Islet precursor cell (in vitro differentiated cells): ENCODE measurements at places on chromosomes 2 and 18.
A peak's percentile ranks its signal among the peaks of the same experiment; 100 is the strongest.

GRCh38 chr2:239181903-239182581, 218.8 kb downstream of the HDAC4 start:
- DNase-seq, result peak; percentile 50

DNA sequence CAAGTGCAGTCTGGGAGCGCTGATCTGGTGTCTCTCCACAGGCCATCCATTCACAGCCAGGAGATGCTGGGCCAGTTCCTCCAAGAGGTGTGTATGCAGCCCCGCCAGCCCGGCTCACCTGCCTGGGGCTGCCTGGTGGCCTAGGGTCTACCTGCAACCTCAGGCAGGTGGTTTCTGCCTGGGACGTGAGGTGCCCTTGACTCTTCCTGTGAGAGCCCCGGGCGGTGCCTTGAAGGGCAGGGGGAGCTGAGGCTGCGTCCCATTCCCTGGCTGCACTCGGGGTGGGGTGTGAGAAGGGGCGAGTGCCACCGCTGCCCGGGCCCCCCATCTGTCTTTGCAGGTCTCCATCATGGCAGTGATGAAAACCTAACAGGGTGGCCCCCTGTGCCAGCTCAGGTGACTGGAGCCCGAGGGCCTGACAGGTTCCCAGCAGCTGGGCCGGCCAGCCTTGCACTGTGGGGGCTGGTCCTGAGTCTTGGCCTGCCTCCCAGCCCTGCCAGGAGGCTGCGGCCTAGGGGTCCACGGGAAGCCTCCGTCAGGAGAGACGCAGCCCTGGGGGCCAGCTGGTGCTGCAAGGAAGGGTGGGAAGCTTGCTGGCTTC, 11.9 kb downstream of the CAPN10 start:
- no peak for DNase-seq

DNA sequence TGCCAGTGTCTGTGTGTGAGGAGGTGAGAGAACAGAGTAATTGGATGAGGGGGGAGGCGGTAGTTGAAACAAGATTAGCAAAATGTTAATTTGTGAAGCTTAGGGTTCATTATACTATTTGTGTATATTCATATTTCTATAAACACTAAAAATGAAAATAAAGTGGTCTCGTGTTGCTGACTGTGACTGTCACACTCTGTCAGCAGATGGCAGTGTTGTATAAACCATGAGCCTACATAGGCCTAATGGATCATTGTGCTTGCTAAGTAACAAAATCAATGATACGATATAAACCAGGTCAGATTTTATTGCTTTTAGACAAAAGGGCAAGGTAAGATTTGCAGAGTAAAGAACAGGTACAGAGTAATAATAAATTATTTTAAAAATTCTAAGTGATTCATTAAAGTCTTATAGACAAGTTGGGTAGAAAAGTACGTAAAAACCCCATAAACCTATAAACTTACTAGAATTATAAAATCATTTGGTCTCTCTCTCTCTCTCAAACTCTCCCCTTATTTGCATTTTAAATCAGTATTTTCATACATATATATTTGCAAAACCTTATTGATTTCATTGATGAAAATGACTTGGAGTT, 182.7 kb downstream of the RPIA start:
- no peak for DNase-seq

- DNase-seq, result no peak
Observed at GRCh38 chr18:35283923-35284794, 5.9 kb downstream of the ZSCAN30 start.

DNA sequence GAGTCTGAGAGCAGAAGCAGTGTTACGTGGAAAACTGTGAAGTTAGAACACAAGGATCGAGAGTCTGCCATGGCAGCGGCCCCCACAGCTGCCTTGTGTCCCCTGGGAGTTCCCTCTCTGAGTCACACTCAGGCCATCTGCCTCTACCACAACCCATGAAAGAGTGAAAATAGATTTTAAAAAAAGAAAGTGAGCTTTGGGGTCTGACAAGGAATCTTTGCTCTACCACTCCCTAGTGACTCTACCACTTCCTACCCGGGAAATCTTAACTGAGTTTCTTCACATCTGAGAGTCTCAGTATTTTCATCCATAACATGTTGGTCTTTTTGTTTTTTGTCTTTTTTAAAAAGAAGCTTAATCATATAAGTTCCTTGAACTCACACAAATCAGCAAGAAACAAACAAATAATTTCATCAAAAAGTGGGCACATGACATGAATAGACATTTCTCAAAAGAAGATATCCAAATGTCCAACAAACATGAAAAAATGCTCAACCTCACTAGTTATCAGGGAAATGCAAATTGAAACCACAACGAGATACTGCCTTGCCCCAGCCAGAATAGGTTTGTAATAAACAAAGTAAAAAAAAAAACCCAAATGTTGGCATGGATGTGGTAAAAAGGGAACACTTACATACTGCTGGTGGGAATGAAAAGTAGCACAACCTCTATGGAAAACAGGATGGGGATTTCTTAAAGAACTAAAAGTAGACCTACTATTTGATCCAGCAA, 2.4 kb upstream of the MSGN1 start:
- no peak for DNase-seq

DNA sequence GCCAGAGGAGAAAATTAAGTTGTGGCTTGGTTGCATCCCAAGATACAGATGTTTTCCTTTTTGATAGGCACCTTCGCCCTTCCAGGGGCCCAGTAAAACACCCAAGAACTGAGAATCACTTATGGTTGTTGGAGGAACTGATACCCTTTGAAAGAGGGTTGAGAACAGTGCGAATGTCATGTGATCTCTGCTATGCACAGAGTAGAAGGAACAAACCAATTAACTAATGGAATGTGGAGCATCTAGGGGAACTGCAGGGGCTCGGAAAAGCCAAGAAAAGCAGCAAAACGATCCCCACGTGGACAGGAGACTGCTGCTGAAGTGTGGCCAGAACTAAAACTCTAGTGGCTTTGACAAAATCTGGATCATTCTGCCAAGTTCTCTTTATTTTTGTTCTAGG, 58.8 kb downstream of the APOB start:
- DNase-seq, result peak; percentile 69

DNA sequence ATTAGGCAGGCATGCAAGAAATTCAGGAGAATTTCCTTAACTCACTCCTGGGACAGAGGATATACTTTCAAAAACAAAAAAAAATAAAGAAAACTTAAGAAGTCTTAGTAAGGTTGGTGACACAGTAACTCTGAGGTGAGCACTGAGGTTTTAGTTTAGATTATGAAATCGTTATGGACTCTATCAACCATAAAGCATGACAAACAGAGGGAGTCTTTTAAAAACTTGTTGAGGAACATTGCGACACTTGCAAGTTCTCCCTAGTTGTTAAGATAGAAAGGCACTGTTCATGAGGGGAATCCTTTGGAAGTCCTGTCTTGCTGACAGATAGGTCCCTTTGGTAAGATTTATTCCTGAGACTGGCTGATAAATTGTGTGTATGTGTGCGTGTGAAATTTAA, 194.3 kb upstream of the ERBB4 start:
- no peak for DNase-seq

- no peak for DNase-seq
Observed at GRCh38 chr18:50749421-50749820, 70.4 kb downstream of the MRO start.

GRCh38 chr2:105307550-105307949, 22.0 kb downstream of the TGFBRAP1 start:
- no peak for DNase-seq

DNA sequence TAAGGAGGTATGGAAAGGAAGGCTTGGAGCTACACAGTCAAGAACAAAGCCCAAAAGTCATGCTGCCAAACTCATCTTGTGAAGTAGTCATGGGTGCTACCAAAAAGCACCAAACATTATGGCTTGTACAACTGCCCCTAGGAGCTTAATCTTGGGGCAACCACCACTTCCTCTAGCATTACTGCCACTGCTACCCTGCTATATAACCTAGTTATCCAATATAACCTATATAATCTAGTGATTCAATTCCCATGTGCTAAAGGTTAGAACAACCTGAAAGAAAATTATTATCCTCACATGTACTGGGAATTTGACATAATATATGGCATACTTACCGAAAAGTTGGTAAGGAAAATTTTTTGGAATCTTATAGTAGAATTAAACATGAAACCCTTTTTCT, 102.6 kb upstream of the RBBP8 start:
- no peak for DNase-seq

GRCh38 chr2:171563301-171563700, 41.0 kb downstream of the CYBRD1 start:
- DNase-seq, result no peak

DNA sequence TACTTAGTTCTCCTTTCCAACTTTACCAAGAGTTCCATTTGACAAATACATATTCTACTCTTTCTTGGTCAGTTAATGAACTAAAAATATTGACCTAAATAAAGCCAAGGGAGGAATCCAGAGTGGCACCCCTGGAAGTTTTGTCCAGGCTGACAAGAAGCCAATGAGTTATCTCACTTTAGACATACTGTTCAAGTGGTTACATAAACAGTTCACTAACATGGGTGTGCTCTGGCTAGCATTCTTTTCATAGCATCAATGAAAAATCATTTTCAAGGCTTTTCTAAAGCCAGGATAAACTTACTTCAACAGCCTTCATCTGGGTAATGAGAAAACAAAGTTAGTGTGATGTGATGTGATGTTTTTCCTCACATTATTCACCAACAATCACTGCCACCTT, 649.4 kb downstream of the TDRD15 start:
- DNase-seq, result no peak

GRCh38 chr2:117703858-117704257, 110.6 kb upstream of the DDX18 start:
- DNase-seq, result no peak

- no peak for DNase-seq
Observed at GRCh38 chr2:144996225-144996795, 476.4 kb upstream of the ZEB2 start.

GRCh38 chr2:230849633-230850357, 14.9 kb upstream of the ITM2C start:
- peak; percentile 86 for DNase-seq

GRCh38 chr18:15165048-15165447, 417.1 kb downstream of the ANKRD30B start:
- DNase-seq, result peak; percentile 31

DNA sequence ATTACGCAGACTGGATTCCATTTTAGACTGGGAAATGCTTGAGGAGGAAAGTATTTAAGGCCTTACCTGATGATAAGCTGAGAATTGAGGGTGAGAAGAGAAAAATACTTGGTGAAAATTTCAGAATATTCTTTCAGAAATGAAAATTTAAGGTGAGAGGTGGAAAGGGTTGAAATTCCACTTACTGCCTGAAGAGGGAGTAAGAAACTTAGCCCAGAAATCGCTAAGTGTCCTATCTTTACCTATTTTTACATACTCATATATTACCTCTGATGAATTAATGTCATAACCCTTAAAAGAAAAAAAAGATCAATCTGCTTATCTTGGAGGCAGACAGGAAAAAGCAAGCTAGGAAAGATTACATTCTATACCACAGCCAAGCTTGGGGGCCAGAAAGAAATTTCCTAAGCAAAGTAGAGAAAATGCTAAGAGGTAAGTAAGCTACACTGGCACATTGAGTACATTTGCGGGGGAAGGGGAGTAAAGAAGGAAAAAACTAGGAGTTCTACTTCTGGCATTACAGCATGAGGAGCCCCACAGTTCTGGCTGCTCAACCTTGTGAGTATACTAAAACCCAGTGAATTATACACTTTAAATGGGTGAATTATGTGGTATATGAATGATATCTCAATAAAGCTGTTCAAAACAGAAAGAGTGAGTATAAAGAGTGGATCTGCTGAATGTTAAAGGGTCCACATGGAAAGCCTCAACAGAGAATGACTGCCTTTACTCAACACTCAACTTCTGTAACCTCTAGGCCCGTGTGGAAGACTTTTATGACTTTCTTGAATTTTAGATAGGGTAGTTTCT, 33.8 kb downstream of the SMC6 start:
- no peak for DNase-seq

- no peak for DNase-seq
Observed at GRCh38 chr18:35786365-35787042, 186.0 kb upstream of the RMP24 start.

- DNase-seq, result no peak
Observed at GRCh38 chr2:11325961-11326676, 18.3 kb downstream of the ROCK2 start.

- no peak for DNase-seq
Observed at GRCh38 chr18:72588360-72588759, 44.2 kb upstream of the CBLN2 start.

GRCh38 chr2:236714080-236714479, 144.5 kb downstream of the ACKR3 start:
- no peak for DNase-seq

- DNase-seq, result no peak
Observed at GRCh38 chr18:32918692-32919250, 145.9 kb upstream of the KLHL14 start.

GRCh38 chr2:201643216-201643890, at the start of gene TMEM237:
Gene TMEM237, minus strand, starts transcription at chr2:201643503. Its CDS starts 103 bp downstream, at chr2:201643400.
- DNase-seq, result peak; percentile 79

DNA sequence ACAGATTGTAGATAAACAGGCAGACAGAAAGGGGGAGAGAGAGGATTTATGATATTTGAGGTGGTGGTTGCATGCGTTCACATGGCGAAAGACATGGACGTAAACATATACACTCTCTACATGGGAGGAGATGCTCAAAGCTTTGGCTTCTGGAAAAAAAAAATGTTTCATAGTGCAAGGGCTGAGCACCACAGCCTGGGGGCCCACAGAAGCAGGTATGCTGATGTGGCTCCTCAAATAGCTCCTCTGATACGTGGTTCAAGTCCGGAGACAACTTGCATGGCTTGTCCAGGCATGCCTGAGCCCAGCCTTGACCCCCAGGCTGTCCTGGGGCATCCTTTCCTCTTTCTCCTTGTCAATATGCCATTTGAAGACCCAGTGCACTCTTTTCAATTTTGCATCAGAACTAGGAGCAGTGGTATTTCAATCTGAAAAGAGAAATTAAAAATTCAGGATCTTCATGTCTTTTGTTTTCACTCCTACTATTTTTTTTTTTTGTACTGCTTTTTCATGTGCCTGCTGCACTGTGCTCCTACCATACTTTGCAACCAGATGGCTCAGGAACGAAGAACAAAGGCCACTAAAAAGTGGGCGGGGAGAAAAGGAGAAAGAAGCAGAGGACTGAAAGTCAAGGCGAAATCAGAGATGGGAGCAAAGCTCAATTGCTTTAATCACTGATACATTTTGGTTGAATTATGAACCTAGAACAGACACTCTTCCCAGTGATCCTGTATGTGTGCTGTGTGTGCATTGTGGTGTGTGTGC, 495.7 kb upstream of the TCF4 start:
- peak; percentile 53 for DNase-seq

GRCh38 chr2:160351956-160352355, 141.7 kb downstream of the RBMS1 start:
- DNase-seq, result no peak

DNA sequence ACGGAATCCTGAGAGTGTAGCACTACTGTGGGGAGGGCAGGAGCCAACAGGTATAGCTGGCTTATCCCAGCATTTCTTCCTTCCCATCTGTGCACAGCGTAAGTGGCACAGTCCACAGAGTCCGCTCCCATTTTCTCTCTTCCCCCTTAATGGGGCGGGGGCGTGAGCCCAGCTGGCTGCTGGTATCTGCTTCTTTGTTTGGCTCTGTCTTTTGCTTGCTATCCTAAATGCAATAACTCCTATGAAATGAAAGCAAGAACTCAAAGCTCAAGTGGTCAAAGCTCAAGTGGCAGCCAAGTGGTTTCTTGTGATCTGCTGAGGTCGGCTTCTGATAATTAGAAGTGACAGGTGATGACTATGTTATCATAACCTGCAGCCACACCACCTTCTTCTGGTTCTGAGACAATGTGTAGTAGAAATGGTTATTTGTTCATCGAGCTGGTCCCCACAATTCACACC, 192.7 kb downstream of the PLCL1 start:
- DNase-seq, result no peak

GRCh38 chr2:62147610-62148301, 48.2 kb upstream of the B3GNT2 start:
- no peak for DNase-seq
